ENCODE measurements at places on chromosomes 13 and 19. TPM values are rescaled to one million over a fixed set of nuclear protein-coding genes. Genes with fewer than 3 reads are reported as not detected.

- peak; percentile 69 for DNase-seq
Observed at GRCh38 chr19:49680421-49681351, 3.6 kb downstream of the PRMT1 start.

GRCh38 chr13:46329624-46330023 lies 57.4 kb downstream of the RUBCNL start:
- DNase-seq: no peak

FUT3 gene
- not detected for total RNA-seq

SULT2B1 gene
- total RNA-seq: not detected

- DNase-seq: no peak
Observed at GRCh38 chr13:23670793-23671192, 100.6 kb downstream of the TNFRSF19 start.

DNA sequence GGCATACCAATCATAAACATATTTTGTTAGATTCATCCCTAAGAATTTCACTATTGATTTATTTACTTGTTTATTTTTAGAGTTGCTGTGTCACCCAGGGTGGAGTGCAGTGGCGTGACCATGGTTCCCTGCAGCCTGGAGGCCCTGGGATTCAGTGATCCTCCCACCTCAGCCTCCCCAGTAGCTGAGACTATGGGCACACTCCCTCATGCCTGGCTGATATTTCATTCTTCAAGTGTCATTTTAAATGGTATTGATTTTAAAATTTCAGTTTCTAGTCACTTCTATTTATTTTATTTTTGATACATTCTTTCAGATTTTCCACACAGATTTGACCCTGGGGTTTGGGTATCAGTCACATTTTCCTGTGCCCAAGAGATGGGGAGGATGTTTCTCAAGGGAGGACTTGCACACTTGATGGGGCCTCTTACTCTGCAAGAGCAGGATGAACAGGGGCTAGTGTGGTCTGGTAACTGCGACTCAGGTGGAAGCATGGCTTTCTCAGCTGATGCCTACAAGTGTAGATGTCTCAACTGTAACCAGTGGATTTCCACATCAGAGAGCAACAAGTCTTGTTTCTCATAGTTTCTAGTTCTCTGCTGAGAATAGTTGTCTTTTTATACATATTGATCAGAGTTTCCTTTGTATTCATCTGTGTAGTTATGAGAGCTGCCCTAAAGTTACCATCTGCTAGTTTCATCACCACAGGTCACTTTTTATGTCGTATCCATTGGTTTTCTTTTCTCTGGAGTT lies 40.2 kb downstream of the CCNE1 start:
- no peak for DNase-seq

SH2D3A gene
- total RNA-seq: not detected
